ENCODE measurements at places on chromosomes 7 and 10.

DNA sequence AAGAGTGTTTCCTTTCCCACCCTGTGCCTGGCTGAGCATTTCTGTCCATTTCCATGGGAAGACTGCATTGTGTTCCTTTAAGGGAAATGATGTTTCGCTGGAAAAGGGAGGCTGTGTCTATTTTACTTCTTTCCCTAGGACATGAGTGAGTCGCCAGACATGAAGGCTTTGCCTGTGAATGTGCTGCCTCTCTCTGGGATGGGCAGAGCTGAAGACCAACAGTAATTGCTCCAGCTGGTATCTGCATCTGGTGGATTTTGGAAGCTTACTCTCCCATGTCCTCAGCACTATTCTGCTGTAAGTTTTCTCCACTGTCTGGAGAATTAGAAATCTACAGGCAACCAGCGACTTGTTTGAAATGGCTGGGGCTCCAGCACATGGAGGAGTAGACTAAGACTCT, 264.6 kb upstream of the BMPER start:
- no peak for DNase-seq

DNA sequence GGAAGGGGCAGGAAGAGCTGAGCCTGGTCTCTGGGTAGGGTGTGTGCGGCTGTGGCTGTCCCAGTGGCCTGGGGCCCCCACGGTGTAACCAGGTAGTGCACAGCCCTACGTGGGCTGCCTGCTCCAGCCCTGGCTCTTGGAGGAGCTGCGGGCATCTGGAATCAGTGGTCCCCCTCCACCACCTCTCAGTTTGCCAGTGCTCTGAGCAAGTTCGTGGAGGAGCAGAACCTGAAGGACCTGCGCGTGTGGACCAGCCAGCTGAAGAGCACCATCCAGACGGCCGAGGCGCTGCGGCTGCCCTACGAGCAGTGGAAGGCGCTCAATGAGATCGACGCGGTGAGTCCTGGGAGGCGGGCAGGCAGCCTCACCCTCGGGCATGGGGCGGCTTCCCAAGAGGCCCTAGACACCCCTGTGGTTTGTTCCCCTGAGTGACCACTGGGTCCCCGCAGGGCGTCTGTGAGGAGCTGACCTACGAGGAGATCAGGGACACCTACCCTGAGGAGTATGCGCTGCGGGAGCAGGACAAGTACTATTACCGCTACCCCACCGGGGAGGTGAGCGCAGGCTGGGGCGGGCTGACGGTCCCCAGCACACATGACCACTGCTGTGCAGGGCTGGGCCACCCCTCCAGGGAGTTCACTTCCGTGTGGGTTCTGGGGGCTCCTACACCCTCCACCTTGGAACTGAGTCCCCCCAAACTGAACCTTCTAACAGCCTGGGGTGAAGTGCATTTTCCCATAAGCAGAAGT, 18.6 kb downstream of the PFKFB3 start:
- no peak for DNase-seq

- no peak for DNase-seq
Observed at GRCh38 chr7:12746211-12746610, 58.8 kb downstream of the ARL4A start.

GRCh38 chr10:99339077-99339476, 9.9 kb downstream of the CNNM1 start:
- DNase-seq = peak; percentile 63

DNA sequence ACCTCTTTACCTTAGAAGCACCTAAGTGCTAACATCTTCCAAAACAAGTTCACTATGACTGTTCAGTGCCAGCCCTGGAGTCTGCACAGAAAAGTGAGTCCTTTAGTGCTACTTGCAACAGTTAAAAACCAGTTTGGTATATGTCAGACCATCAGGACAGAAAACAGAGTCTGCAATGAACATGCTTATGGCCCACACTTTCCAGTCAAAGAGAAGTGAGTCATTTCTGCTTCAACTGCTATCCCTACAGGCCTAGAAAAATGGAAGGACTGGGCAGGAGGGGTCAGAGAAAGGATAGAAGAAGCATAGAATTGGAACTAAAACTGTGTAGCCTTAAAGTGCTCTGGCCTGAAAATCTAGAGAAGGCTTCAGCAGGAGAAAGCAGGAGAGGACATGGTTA, 108.0 kb downstream of the PDE1C start:
- DNase-seq = no peak

- no peak for DNase-seq
Observed at GRCh38 chr10:78950656-78951587, 117.8 kb upstream of the ZMIZ1 start.

GRCh38 chr10:121614613-121615434, 16.6 kb upstream of the FGFR2 start:
- no peak for DNase-seq

GRCh38 chr7:41472427-41473125, 230.3 kb downstream of the INHBA start:
- DNase-seq = no peak

DNA sequence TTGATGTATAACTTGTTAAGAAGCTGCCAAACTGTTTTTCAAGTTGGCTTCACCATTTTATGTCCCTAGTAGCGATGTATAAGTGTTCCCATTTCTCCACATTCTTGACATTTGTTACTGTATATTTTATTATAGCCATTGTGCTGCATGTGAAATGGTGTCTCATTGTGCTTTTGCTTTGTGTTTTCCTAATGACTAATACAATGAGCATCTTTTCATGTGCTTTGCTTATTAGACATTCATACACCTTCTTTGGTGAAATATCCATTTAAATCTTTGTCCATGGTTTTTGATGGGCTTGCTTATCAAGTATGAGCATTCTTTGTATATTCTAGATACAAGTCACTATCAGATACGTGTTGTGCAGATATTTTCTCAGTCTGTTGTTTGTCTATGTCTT, 203.0 kb downstream of the CCSER2 start:
- peak; percentile 24 for DNase-seq

GRCh38 chr7:79504607-79505389, 51.3 kb upstream of the MAGI2 start:
- DNase-seq = peak; percentile 44

DNA sequence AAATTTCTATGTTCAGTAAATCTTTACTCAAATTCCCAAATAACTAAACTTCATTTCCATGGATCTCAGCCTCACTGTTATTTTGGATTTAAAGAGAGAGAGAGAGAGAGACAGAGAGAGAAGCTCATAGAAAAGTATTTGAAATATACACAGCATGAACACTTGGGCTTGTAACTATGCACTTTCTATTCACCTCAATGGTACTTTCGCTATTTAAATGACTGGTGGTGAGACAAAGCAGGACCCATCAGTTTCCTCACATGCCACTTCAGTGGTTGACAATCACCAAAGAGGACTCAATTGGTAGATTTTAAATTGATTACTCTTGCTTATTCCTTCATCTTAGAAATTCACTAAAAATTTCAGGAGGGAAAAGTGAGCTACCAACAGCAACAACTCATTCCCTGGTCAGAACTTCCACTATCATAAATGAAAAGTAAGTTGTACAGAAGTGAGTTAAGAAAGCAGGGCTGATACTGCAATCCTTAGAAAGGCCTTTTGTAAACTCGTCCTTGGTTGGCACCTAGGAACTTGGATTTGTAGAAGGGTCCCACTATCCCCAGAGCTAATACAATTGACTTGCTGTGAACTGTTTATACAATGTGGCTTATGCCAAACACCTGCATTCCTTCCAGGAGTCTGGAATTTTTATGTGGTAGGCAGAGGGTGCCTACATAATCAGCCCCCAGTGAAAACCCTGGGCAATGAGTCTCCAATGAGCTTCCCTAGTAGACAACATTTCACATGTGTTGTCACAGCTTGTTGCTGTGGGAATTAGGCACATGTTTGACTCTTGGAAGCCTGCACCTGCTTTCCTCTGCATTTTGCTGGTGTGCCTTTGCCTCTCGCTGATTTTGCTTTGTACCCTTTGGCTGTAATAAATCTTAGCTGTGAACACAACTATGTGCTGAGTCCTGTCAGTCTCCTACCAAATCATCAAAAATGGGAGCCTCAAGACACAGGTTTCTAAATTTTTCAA, 10.8 kb downstream of the ERLIN1 start:
- no peak for DNase-seq

DNA sequence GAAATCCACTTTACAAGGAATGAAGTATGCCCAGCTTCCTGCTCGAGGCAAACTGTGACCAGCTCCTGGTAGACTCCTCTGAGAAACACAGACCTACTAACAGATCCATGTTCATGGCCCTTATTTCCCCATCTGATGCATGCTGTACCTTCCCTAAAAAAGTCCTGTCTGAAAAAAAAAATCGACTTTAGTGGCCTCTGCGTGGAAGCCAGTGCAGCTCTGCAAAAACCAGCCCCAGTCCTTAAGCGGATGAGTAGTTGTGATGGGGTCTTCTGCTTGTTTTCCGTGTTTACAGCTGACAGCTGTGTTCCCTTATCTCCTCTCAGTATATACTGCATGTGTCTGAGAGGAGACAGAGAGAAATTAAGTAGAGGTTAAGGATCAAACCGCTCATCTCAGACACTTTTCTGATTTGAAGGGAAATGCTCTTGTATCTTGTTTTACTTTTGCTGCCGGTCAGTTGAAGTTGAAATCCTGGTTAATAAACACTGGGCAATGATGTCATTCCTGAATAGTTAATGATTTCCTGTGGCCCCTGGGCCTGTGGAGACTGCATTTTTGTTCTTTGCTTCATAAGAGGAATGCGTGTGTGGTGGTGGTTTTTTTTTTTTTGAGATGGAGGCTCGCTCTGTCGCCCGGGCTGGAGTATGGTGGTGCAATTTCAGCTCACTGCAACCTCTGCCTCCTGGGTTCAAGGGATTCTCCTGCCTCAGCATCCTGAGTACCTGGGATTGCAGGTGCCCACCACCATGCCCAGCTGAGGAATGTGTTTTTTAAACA, 67.6 kb downstream of the DOCK1 start:
- peak; percentile 58 for DNase-seq

GRCh38 chr7:82964150-82964882, 198.4 kb downstream of the PCLO start:
- no peak for DNase-seq

DNA sequence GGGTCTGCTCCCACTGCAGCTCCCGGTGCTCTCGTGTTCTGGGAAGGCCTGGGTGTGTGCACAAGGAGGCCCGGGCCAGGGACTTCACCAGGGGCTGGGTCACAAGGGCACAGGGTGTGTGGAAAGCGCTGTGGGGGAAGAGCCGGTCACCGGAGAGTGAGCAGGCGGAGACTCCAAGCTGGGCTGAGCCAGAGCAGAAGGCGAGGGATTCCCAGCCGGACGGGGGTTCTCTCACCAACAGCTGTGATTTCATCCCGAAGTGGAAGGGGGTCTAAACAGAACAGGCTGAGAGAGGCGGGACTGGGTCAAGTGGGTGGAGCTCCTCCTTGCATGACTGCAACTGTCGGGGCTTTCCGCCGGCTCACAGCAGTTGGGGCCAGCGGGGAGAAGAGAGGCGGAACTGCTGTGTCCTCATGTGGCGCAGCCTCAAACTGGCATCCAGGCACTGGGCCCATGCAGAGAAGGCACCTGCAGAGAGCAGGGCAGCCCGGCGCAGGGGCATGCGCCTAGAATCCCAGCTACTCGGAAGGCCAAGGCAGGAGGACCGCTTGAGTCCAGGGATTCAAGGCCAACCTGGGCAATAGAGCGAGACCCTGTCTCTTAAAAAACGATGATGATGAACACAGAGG, 7.6 kb upstream of the ORAI2 start:
- no peak for DNase-seq

GRCh38 chr10:88070080-88070880, 206.9 kb downstream of the PTEN start:
- DNase-seq = no peak

DNA sequence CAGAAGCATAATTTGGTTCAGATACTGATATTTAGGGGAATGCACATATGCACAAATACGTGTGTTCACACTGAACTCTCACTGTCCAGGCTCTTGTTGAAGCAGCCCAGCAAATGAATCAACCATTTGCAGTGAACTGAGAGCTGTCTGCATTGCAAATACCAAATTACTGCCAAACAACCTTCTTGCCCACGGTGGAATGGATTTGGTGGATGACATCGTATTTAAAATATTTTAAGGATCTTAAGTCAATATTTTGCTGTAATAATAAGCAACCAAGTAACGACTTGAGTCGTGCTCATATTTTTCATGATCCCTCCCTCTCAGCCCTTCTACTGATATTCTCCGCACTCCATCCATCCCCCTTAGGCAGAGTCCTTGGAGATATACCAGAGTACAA, 107.9 kb upstream of the FEZF1 start:
- peak; percentile 15 for DNase-seq

DNA sequence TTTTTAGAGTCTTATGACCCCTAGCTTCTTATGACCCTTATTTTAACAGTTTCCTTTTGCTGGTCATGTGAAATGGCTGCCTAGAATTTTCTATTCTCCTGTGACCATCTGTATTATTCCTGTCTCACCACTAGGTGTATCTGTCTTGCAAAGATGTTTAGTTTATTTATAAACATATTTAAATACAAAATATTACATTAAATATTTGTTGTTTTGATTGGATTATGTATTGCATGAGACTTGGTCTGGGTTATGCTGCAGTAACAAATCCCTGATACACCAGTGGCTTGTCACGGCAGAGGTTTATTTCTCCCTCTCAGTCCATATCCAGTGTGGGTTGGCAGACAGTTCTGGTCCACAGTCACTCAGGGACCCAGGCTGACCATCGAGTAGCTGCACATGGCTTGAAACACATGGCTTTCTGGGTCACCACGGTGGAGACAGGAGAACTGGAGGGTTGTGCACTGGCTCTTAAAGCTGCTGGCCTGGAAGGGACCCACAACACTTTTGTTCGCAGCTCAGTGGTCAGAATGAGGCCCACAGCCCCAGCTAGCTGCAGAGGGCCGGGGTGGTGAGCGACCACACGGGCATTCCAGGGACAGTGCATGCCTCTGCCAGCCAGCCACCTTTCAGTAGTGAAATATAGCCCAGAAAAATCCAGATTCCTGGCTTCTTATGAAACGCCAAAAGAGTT, 7.4 kb downstream of the RASSF4 start:
- DNase-seq = no peak

DNA sequence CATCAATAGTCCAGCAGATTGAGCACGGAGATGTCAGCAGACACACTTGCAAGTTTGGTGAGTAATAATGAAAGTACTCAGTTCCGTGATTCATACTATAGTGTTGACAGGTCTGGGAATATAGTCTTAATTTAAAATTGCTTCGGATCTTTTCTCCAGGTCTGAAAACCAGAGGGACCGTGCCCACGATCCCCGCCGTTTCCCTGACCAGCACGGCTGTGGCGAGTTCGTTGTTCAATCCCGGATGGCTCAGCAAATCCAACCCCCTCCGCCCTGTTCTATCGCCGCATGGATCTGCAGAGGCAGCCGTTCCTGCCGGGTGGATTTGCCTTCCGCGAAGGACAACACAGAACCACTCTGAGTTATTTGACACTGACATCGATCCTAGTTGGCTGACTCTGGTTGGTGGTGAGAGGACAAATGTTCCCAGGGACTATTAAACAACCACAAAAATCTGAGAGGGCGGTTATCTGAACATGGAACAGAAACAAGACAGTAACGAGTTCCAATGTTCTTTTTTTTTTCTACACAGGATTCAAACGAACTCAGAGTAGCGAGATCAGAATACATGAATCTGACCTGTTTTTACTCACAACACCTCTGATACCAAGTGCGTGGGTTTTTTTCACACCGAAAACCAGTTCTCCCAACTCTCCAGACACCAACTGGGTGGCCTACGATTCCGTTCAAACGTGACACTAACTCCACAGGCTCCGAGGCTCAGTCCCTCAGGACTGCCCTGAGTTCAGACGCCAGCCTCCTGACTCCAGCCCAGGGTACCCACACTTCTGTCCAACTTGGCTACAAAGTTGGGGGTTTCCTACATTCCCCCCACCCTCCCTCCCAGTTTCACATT, 52.7 kb downstream of the RBM17 start:
- peak; percentile 53 for DNase-seq

Data from NCI-H226 (cell line).